ENCODE measurements at places on chromosomes 3 and 15.
A peak's percentile ranks its signal among the peaks of the same experiment; 100 is the strongest.

DNA sequence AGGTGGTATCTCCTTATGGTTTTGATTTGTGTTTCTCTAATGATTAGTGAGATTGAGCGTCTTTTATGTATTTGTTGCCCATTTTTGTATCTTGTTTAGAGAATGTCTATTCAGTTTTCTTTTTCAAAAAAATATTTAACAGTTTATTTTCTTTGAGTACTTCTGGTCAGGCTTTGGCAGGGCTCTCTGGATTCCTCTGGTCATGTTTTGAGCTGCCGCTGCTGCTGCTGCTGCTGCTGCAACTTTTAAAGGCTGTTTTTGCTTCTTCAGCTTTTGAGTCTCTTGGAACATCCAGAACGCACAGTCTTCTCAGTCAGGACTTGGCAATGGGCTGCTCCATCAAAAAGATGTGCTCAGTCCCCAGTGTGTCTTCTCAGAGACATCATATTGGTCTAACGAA is 40.1 kb downstream of the REC114 start:
- DNase-seq: no peak

DNA sequence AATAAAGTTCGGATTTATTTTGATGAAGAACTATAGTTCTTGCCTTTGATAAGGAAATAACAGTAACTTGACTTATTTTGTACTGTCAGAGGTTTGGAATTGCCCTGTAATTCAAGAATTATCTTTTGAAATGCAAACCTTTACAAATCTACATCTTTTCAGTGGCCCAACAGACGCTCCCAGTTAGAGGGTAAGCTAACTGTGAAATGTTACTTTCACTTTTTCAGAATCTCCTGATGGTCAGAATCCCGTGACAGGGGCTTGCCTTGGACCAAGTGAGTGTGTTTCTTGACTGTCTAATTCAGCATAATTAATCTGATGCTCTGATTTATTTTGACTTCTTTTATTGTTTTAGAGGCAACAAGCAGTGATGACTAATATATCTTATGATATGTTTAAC is 262.5 kb downstream of the PLOD2 start:
- DNase-seq: no peak

- DNase-seq: no peak
Measured at GRCh38 chr3:44476181-44476611, 1.3 kb downstream of the ZNF445 start.

DNA sequence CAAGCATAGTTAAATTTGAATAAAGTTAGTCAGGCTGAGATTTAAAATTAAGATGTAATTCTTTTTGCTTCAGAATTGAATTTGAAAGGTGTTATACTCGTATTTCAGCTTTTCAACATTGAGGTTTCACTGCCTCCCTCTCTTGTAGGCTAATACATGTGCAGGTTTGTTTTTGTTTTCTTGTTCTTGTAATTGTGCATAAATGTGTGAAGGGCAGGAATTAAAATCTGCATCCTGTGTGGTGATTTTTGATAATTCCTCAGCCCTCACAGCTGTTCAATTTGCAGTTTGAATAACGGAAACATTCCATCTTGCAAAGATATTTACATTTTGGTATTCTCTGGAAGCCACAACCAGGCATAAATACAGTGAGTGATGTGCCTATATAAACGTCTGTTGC is 24.9 kb upstream of the PLSCR1 start:
- DNase-seq: no peak

GRCh38 chr3:195107593-195107992 is 163.4 kb downstream of the XXYLT1 start:
- no peak for DNase-seq

- DNase-seq: peak; percentile 38
Measured at GRCh38 chr3:18389108-18389733, 35.9 kb downstream of the SATB1 start.

DNA sequence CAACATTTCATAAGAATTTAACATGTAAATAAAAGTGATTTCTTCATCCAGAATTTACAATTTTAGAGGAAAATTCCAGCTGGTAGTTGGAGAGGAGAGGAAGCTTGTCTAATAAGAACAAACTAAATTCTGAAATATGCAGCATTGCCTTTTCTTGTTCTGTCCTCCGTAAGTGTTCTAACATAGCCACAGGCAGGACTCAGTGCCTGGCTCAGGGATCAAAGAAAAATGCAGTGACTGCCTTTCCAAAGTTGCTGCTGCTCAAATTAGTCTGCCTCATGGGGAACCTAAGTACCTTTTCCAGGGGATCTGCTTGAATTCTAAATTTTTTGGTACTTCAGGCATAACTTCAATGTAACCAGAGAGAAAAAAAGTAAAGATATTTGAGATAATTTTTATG is 713.0 kb upstream of the CADM2 start:
- DNase-seq: no peak

GRCh38 chr3:80655216-80655615 is 887.4 kb upstream of the ROBO1 start:
- no peak for DNase-seq

DNA sequence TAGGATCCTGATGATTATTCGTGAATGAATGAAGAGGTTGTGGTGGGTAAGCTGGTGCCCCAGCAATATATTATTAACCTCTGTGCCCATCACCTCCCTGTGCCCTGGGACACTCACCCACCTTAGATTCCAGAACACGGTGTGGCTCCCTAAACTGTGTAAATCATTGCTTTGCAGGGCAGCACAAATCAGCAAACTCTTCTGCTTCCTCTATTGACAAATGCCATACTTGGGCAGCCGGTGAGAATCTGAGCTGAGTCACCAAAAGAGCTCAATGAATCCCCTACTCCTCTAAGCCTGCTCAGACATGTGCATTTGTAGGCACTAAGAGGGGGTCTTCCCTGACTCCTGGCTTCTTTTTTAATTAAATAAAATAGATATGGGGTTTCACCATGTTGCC is 15.7 kb downstream of the UQCC5 start:
- DNase-seq: no peak

- DNase-seq: no peak
Measured at GRCh38 chr3:18968120-18968519, 180.2 kb upstream of the KCNH8 start.

DNA sequence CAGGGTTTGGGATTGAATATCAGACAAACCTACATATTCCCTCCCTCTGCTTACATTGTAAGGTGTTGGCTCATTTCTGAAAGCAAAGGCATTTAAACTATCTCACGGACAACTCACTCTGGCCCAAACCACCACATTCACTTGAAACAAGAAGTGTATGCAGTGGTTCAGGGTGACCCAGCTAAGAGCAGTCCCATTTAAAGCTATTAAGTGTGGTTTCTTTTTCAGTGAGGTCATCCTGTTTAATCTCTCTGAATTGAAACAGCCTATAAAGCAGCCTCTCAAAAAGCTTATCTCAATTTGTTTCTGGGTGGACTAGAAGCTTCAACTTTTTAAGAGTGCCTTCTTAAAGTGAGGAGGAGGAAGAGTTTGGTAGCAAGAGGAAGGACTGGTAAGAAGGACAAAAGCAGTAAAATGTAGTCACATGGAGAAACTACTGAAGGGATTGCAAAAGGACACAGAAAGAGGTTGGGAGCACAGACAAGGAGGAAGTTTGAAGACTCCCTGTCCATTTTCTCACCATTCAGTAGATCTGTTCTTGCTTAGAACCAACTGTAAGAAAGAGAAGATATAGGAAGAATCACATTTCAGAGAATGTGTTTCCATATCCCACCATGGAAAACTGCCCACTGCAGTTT is 151.6 kb downstream of the TMCO5A start:
- no peak for DNase-seq

GRCh38 chr3:139296141-139296718 is 47.6 kb upstream of the MRPS22 start:
- no peak for DNase-seq

GRCh38 chr15:31523027-31523654 is 196.5 kb downstream of the KLF13 start:
- DNase-seq: no peak

DNA sequence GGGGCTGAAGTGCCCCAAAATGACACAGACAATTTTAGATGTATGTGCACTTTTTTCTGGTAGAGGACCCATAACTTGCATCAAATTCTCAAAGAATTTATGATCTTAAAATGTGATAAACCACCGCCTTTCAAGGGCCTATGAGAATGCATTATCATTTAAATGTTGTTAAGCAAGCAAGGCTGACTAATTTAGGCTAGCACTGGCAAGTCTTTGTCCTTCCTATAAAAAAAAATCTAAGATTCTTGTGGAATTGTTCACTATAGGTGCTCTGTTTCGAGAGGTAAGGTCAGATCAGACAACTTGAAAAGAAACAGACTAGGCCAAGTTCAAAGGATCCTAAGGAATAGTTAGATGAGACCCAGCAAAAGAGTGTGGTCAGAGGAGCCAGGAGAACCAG is 128.9 kb upstream of the PHLDB2 start:
- DNase-seq: no peak

All from COR-L47 (cell line).